SW480 (cell line): ENCODE measurements at places on chromosomes 11 and 22.

- peak; percentile 52 for DNase-seq
Measured at GRCh38 chr11:64233913-64234586, at the start of gene VEGFB. Gene VEGFB (plus strand): TSS chr11:64234584. CDS start chr11:64234834, 250 bp downstream.

GRCh38 chr11:111604392-111605009, 2.3 kb downstream of the SIK2 start:
- DNase-seq, result peak; percentile 67

DNA sequence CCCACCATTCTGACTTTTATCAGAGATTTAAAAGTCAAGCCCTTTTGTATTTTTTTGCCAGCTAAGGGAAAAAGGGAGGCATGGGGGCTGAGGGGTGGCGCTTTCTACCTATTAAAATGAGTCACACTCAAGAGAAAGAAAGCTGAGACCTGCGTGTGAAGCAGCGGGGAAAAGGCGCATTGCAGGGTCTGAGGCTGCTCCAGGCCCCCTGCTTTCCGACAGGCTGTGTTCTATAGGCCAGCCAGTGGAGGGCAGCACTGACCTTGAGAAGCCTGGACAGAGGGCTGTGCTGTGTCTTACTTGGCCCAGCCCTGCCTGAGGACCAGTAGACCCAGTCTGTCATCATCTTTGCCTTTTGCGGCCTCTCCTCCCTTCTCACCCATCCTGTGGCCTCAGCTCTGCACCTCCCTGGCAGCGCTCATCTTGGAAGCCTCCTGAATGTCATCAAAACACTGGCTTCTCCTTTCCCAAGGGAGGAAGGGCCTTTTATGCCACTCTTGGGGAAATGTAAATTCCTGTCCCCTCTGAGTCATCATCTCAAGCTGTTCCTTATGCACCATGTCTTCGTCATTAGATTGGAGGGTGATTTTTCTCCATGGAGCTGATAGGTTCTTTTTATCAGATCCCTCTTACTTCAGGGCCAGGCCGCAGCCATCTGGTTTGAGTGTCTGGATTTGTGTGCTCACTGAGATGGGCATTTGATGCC, 12.6 kb upstream of the MAPK8IP1 start:
- peak; percentile 61 for DNase-seq

DNA sequence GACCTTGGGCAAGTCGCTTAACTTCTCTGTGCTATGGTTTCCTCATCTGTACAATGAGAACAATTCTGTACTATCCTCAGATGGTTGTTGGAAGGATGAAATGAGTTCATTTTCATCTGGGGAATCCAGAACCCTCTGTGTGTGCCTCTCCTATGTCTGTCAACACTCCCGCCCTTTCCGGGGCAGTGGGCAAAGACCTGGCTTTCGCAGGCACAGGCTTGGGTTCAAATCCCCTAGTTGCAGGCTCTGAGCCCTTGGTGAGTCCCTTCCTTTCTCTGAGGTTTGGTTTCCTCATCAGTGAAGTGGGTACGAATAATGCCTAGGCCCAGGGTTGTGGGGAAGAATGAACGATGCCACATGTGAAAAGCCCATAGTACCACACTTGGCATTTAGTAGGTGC, 6.0 kb downstream of the PNPLA5 start:
- no peak for DNase-seq
